Femur (tissue), 1 donor: ENCODE measurements at places on chromosomes 3 and 15.
A peak's percentile ranks its signal among the peaks of the same experiment; 100 is the strongest.

- no peak for DNase-seq
These were observed 177.0 kb downstream of the FGF12 start for GRCh38 chr3:192550356-192550755.

GRCh38 chr3:151228666-151229040 lies 25.6 kb upstream of the GPR171 start:
- DNase-seq: no peak

GRCh38 chr3:134615743-134616142 lies 35.1 kb downstream of the KY start:
- no peak for DNase-seq

DNA sequence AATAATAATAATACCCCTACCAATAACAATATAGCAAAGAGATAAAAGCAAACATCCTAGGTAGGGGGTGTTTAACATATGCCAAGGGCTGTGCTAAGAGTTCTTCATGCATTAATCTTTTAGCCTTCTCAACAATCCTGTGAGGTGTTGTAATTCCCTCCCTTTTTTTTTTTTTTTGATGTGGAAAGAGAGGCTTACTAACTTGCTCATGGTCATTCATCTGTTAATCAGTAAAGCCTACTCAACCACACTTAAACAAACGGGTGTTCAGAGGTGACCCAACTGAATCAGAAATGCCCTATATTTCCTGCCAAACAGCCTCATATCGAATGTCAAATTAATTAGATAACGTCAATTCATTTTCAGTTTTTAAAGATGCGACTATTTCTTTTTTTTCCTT lies 232.1 kb downstream of the CTNNB1 start:
- no peak for DNase-seq

- no peak for DNase-seq
These were observed 86.5 kb upstream of the PRR20G start for GRCh38 chr3:127374086-127375010.

GRCh38 chr3:65619451-65619881 lies 419.3 kb downstream of the MAGI1 start:
- DNase-seq: no peak

DNA sequence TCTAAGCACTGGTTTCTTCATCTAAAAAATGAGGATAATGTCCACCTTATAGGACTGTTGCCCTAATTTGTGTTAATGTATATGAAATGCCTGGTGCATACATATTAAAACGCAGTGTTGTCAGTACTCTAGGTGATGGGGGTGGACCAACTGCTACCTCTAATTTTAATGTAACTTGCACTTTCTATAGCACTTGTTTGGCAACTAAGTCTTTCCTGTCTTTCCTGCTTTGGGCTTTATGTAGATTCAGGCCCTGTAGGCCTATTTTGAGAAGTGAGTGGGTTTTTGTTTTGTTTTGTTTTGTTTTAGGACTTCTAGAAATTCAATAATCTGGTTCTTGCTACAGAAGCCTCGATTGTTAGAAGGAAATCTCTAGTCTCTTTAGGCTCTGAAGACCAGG lies 21.2 kb downstream of the SLC7A14 start:
- DNase-seq: no peak

DNA sequence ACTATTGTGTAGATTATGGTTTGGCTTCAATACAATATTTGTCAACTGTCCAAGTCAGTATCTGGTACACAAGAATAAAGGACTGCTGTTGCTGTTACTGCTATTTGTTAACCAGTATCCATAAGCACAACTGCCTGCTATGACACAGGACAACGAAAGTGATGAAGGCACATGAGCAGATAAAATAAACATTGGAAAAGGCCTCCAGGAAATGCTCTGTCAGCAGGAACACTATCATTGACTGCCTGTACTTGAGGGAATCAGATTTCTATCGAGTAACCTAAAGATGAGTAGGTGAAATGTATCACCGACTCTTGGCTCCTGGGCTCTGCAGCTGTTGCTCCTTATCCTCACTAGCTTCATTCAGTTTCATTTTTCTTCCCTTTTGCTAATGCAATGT lies 56.5 kb downstream of the FMN1 start:
- DNase-seq: no peak

GRCh38 chr3:89173546-89173945 lies 66.1 kb downstream of the EPHA3 start:
- no peak for DNase-seq

- DNase-seq: no peak
These were observed 16.2 kb downstream of the FYCO1 start for GRCh38 chr3:45979378-45979777.

- no peak for DNase-seq
These were observed 172.0 kb upstream of the CD96 start for GRCh38 chr3:111369958-111370357.

- DNase-seq: no peak
These were observed 10.6 kb downstream of the ARPP19 start for GRCh38 chr15:52558196-52558595.

GRCh38 chr3:31996195-31996594 lies 14.6 kb downstream of the ZNF860 start:
- DNase-seq: no peak

DNA sequence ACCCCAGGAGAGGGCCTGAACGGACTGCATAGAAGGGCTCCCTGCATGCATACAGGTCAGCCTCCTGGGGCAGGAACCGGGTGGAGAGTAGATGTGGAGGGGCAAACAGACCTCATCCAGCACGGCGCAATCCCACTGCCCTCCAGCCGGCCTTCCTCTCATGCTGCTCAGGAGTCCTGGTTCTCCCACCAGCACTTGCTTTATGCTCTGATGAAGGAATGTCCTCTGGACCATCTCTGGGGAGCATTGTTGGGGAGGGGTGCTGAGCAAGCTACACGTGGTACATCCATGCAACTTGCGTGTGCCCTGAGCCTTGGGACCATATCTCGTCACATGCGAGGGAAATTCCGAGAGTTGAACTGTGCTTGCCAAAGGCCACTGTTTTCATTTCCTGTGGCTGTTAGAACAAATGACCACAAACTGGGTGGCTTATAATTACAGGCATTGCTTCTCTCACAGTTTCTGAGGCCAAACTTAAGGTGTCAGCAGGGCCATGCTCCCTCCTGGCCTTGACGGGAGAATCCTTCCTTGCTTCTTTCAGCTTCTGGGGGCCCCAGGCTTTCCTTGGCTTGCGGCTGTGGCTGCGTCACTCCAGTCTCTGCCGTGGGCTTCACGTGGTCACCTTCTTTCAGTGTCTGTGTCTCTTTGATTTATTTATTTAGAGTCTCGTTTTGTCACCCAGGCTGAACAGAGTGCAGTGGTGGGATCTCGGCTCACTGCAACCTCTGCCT lies 12.2 kb downstream of the SELENOS start:
- DNase-seq: no peak

DNA sequence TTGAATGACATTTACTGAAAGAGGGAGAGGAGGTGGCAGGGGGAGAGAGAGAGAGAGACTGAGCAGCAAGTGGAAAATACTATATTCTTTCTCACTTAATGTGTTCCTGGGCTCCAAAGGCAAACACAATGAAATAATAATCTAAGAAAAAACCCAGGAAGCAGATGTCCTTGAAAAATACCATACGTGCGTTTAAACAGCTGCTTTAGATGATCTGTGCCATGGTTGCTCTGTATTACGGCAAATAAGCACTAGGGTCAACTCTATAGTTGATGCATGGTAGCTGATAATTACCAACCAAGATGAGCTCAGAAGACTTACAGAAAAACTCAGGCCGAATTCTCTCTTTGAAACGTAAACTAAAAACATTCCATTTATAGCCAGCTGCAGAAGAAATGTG lies 410.3 kb upstream of the TBL1XR1 start:
- DNase-seq: no peak

DNA sequence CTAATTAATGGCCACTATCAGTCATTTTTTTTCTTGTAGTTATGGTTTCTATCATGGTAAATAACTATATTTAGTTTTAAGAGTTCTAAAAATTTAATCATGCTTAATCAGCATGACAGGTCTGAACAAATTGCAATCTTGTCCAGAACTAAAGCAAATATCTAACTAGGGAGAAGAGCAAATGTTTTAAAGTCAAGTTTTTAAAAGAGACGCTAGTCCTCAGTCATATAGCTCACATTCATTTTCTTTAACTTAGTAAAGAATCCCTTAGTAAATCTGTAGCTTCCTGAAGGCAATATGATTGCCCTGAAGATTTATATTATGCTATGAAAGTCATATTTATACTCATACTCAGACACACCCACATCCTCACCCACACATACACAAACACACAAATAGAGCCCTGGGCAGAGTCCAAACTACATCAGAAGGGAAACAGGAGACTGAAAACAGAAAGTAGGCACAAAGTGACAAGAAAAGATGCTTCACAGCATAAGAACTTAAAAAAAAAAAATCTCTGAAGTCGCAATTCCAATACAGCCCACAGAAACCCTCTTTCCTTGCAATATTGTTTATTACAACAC lies 1149.1 kb downstream of the SI start:
- DNase-seq: no peak

DNA sequence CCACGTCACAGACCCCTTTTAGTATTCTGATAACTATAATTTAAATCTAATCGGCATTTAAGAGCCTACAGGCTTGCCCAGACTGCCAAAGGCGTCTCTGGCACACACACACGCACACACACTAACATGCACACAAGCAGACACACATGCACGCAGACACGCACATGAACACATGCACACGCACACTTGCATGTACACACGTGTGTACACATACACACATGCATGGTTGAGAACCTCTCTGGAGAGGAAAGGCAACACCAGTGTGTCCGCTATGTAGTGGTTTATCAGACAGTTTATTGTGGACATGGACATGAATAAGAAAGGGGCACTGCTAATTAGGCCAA lies 102.1 kb downstream of the FBLN2 start:
- no peak for DNase-seq

GRCh38 chr15:52013151-52013791 lies 5.7 kb upstream of the MAPK6 start:
- no peak for DNase-seq

DNA sequence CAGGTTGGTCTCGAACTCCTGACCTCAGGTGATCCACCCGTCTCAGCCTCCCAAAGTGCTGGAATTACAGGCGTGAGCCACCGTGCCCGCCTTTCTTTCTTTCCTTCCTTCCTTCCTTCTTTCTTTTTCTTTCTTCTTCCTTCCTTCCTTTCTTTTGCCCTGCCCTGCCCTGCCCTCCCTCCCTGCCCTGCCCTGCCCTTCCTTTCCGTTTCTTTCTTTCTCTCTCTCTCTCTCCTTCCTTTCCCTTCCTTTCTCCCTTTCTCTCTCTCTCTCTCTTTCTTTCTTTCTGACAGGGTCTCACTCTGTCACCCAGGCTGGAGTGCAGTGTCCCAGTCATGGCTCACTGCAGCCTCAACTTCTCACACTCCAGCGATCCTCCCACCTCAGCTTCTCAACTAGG lies 74.6 kb downstream of the UMPS start:
- no peak for DNase-seq

- DNase-seq: peak; percentile 42
These were observed 102.6 kb downstream of the CD200R1L start for GRCh38 chr3:112744106-112744505.

GRCh38 chr15:47570881-47571640 lies 146.2 kb upstream of the SEMA6D start:
- no peak for DNase-seq
